ENCODE measurements at places on chromosomes 1 and 21.
A peak's percentile ranks its signal among the peaks of the same experiment; 100 is the strongest.

DNA sequence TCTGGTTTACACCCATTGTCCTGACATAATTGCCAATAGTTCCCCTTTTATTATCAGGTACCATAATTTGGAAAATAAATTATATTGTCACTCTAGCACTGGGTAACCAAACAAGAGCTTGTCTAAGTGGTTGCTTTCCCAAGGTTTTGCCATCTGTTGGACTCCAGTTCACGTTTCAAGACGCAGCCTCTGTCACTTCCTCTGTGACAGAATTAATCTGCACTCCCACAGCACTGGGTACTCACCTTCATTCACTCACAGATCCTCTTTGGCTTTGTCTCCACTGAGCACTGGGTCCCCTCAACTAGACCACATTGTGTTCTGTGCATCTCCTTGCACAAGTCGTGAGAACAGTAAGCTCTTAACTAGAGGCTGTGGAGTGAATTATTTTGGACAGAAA lies 123.6 kb upstream of the JUN start:
- no peak for DNase-seq

DNA sequence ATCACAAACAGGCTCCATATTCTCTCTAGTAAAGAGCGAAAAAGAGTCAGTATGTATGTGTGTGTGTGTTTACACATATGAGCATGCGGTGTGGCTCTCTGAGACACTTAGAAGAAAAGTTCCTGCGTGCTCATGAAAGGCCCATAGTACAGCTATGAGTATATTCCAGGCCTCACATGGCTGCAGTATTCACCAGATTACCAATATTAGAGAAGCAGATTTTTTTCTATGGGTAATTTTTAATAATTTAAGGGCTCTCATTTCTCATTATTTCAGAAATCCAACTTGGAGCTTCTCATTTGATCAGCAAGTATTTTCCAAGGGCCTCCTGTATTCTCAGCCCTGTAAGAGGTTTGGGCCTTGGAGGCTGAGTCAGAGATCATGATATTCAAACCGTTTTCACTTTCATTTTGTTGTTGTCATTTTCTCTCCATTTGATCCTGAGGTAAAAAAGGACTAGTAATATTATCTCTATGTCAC lies 232.9 kb upstream of the SGIP1 start:
- no peak for DNase-seq

DNA sequence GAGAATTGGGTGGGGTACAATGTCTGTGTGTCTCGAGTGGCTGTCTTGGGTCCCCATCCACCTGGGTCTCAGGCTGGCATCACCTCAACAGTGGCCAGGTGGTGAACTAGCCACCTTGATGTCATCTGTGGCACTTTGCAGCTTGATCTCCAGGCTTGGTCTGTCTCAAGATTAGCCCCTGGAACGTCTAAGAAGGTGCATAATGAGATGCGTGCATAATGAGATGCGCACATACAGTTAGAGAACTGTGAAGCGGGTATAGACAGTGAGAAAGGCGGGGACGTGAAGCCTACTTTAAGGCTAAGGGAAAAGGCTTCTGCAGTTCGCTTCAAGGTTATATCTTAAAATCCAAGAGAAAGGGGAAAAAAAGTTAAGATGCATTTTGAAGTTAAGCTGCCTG lies 98.7 kb downstream of the WDR4 start:
- no peak for DNase-seq

GRCh38 chr1:64488862-64489261 lies 18.9 kb downstream of the CACHD1 start:
- DNase-seq = no peak

DNA sequence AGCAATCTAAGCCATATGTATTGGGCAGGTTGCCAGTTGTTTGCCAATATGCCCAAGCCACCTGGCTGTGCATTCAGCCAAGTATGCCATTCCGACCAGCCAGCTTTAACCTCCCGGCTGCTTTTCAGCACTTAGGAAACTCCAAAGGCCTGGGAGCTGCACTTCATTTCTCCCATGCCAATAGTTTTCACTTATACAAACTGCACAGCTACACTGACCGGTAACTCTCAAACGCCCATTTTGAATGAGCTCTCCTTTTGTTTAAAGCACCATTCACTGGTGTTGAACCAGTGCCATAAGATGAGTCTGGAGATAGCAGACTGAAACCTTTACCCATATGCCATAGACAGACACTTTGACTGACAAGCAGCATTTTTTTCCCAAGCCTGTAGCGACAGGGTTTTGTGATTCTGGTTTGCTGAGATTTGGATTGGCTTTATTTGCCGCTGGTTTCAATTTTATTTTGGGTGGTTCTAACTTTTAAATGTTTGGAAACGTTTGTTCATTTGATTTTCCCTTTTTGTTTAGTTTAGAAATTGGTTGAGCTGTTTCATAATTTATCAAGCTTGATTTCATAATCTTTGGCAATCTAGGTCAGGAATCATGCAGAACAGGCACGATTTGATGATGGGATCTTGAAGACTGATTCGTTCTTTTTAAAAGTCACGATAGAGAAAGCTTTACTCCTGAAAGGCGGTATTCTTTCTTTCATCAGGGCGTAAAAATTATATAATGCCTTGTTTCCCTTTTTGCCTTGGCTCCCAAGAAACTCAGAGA lies 144.6 kb downstream of the NFIA start:
- no peak for DNase-seq

DNA sequence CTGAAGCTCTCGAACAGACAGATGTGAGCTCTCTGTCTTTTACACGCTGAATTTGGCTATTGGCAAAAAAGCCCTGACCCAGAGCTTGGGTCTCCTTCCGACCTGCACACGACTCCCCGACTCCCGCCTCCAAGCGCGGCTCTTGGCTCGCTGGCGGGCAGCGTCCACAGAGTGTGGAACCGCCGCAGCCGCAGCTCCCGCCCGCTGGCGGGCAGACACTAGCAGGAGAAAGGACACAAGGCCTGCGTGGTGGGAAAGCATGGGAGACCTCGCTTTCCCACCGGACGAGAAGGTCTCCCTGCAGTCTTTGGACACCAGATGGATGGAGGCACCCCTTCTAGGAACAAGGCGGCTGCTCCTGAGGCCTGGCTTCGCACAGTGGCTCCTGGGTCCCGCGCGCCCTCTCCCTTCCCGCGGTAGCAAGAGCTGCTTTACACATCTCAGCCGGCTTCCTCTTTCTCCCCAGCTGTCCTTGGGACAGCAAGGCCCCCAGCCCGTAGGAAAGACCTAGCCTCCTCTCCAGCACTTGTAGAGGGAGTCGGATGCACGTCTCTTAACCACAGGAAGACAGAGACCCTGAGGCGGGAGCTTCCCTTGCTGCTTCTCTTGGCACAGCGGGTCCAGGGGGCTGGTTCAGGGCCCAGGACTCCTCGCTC lies 92.1 kb downstream of the PRKAB2 start:
- no peak for DNase-seq

DNA sequence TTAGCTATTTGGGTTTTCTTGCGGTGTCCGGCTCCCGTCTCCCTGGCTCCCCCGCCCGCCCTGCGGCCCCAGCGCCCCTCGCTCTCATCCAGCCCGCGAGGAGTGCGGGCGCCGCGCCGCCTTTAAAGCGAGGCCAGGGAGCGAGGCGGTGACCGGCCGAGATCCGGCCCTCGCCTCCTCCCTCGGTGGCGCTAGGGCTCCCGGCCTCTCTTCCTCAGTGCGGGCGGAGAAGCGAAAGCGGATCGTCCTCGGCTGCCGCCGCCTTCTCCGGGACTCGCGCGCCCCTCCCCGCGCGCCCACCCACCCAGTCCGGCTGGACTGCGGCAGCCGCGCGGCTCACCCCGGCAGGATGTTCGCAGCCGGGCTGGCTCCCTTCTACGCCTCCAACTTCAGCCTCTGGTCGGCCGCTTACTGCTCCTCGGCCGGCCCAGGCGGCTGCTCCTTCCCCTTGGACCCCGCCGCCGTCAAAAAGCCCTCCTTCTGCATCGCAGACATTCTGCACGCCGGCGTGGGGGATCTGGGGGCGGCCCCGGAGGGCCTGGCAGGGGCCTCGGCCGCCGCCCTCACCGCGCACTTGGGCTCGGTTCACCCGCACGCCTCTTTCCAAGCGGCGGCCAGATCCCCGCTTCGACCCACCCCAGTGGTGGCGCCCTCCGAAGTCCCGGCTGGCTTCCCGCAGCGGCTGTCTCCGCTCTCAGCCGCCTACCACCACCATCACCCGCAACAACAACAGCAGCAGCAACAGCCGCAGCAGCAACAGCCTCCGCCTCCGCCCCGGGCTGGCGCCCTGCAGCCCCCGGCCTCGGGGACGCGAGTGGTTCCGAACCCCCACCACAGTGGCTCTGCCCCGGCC lies 492 bp downstream of the HLX start:
- no peak for DNase-seq

DNA sequence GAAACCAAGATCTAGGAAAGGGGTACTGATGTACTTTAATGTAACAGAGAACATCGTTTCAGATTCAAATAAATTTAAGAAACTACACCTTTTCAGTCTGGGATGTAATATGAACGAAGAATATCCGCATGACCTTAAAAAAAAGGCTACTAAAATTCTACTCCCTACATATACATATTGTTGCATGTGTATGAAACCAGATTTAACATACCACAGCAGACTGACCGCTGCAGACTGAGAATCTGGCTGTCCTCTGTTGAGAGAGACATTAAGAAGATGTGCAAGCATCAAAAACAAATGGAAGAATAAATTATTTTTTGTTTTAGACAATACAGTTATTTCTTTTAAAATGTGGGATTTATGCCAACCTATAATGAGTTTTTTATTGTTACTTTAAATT lies 166.6 kb downstream of the LMX1A start:
- no peak for DNase-seq

DNA sequence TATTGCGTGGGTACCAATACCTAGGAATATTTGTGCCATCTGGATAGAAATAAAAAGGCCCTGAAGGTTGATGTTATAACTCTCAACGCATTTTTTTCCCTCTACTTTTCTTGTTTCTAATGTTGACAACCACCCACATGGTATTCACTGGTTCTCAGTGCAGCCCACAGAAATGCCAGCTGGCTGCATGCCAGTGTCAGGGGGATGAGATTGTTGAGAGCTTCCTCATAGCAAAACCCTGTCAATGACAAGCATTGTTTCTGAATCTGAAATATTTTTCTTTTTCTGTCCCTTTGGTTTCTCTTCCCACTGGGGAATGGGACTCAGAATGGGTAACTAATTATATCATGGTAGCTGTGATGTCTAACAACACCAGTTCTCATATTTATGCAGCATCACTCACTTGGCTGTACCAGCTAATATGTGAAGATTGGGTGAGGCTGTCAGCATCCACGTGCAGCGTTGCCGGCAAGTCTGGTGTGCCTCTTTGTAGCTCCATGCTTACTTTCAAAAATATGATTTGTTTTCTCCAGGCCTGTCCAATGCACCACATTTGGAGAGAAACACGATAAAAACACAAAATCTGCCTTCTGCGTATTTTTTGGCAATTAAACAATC lies 284.6 kb downstream of the PTBP2 start:
- DNase-seq = no peak

- no peak for DNase-seq
These were observed 63.1 kb downstream of the ATP5PO start for GRCh38 chr21:33852485-33852884.

DNA sequence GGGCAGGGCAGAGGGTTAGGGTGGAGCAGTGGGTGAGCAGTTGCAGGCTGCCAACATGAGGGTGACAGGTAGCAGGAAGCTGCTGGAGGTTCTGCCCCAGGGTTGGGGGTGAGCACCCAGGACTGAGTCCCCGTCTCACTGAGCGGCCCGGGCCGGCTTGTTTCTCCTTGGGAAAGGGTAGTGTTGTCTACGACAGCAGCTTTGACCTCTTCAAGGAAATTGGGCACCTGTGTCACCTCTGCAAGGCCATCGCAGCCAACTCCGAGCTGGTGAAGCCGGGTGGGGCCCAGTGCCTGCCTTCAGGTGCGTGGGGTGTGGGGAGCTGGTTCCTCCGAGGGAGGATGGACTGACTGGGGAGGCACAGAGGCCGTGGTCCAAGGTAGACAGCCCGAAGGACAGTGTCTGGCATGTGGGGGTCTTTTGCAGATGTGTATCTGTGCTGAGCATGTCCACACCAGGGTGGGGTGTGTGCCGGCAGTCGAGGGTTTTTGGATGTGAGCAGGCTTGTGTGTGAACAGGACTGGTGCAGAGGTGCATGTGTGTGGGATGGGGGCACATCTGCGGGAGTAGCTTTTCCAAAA lies 51.9 kb downstream of the DISP3 start:
- no peak for DNase-seq

DNA sequence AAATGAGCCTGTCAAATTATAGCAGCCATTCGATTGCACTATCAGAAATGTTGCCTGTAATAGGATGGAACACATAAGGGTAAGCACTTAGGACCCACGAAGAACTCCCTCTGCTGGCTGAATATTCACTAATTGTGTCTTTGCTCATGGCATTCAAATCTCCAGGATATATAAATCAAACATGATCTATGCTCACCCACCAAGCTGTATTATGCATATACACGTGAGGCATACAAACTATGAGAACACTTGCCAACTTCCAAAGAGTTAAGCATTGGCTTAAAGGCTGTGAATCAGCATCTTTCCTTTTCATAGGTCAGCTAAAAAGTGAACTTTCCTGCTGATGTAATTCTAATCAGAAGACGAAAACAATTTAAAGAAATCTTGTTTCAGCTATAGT lies 34.5 kb downstream of the TMPRSS15 start:
- no peak for DNase-seq

GRCh38 chr21:28867401-28867800 lies 125.3 kb downstream of the LTN1 start:
- DNase-seq = no peak

DNA sequence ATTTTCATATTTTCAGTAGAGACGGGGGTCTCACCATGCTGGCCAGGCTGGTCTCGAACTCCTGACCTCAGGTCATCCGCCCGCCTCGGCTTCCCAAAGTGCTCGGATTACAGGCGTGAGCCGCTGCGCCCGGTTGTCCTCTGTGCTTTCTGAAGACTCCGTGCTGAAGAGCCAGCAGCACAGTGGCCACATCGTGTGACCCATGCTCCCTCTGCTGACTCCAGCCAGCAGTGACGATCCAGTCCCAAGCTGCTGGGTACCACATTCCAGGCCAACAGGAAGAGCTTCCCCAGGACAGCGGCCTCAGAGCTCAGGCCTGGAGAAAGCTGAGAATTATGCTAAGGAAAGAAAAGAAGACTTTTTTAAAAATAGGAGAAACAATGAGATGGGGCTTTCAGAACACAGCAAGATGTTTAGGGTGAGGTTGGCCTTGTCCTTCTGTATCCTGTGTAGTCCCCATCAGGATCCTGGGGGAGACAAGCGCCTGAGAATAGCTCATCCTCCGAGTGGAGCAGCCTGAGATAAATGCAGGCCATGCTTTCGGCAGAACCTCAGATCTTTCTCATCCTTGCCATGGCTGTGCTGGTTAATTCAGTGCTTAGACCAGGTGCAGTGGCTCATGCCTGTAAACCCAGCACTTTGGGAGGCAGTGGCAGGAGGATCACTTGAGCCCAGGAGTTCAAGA lies 207.1 kb downstream of the SLC35F3 start:
- no peak for DNase-seq

- DNase-seq = no peak
These were observed 103.6 kb upstream of the COL6A1 start for GRCh38 chr21:45877821-45878469.

- peak; percentile 66 for DNase-seq
These were observed 25.7 kb downstream of the EPHA10 start for GRCh38 chr1:37739222-37739621.

DNA sequence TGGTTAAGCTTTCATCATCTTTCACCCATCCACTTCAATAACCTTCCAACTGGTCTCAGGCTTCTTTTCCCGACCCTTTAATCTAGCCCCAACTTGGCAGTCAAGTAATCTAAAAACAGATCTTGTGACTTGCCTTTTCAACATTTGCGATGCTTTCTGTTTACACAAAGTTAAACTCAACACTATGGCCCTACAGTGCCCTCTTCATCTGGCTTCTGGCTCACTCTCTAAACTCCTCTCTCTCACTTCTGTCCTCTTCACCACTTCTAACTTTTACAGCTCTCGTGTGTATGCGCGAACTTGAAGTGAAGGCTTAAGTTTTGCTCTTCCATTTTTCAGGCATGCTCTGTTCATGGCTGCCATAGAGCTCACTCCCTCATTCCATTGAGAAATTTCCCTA lies 1122.3 kb upstream of the ADGRL2 start:
- no peak for DNase-seq

All from keratinocyte (primary cell).